ENCODE measurements at places on chromosomes 7 and 10.

DNA sequence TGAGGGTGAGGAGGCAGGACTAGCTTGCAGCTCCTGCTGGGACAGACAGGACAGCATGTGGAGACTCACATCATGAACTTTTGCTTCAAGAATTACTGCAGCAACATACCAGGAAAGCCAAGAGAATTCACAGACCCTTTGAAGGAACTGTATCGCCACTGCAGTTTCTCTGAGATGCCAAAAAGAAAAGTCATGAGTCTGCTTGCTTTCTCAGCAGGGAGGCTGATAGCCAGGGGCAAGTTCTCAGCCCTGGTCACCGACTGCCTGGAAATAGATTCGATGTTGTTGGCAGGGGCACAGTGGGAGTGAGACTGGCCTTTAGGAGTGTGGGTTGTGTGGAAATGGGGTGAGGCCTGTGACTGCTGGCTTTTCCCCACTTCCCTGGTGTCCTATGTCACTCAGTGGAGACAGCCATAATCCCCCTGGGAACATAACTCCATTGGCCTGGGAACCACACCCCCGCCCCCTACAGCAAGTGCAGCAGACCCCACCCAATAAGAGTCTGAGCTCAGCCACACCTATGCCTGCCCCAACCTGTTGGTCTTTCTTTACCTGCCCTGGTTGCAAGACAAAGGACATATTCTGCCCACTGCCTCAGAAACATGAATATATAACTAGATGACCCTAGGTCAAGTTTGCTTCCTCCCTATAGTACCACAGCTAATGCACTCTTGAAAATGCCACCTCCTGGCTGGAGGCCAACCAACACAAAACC, 1.6 kb upstream of the SAMD9 start:
- DNase-seq = no peak

DNA sequence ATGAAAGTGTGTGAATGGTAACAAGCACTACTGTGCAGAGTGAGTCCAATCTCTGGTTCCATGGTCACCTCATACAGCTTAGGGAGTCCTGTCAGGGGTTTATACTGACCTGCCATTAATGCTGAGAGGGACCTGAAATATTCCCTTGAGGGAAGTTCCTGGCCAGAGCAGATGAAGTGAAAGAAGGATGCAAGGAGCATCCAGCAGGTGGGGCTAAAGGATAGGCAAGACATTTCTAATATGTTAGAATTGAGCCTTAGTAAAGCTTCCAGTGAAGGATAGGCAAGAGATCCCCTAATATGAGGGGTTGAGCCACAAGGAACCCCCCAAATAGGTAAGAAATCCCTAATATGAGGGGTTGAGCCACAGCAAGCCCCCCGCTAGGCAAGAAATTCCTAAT, 25.5 kb upstream of the FAM221A start:
- no peak for DNase-seq

GRCh38 chr7:37815671-37816371, 32.6 kb upstream of the NME8 start:
- DNase-seq = no peak

- DNase-seq = no peak
Measured at GRCh38 chr7:97024209-97025129, at the start of gene DLX5. Gene DLX5, minus strand, starts transcription at chr7:97024831. Its CDS starts 208 bp downstream, at chr7:97024623.

DNA sequence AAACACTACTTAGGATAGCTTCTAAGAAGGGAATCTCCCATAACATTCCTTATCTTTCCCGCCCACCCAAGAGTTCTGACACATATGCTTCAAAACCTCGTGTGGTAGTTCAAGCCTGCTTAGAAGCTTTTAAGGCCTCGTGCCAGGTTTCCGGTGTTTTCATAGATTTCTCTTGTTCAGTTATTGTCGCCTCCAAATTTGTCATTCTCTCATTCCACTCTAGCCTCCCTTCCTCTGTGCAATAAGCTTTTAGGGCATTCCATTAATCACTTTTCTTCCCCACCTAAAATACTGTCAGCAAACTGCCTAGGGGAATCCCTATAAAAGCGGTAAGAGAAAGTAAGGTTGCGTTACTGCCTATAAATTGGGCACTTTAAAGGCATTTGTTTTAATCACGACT, 718 bp upstream of the BPGM start:
- no peak for DNase-seq

GRCh38 chr10:104337985-104338735, at the start of gene ITPRIP:
Gene ITPRIP, minus strand, starts transcription at chr10:104338465. Its CDS starts 22,414 bp downstream, at chr10:104316051.
- peak; percentile 82 for DNase-seq

DNA sequence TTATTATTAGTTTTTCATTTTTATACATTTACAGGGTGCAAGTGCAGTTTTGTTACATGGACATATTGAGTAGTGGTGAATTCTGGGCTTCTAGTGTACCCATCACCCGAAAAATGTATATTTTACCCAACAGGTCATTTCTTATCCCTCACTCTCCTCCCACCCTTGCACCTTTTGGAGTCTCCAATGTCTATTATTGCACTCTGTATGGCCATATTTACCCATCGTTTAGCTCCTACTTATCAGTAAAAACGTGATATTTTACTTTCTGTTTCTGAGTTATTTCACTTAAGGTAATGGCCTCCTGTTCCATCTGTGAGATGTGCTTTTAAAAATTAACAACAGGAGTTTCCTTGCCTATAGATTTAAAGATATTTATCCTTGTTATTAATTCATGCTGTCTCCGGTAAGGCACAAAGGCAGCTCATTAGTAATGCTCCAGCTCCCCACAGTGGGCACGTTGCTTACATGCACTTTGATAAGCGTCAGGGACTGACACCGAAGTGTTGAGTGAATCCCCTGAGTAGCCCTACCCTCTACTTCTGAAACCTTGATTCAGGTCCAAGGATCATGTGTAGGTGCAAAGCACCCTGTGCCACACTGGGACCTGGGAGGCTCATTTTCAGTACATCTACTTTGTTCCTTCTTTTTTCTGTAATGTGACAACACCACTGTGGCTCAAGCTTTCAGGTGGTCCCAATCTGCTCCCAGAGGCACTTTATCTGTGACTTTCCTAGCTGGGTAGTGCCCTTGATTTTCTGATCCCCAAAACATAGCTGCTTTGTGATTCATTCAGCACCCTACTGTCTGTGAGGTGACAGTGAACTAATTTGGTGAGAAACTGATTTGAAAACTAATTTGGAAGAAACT, 27.3 kb downstream of the HYAL4 start:
- peak; percentile 55 for DNase-seq

DNA sequence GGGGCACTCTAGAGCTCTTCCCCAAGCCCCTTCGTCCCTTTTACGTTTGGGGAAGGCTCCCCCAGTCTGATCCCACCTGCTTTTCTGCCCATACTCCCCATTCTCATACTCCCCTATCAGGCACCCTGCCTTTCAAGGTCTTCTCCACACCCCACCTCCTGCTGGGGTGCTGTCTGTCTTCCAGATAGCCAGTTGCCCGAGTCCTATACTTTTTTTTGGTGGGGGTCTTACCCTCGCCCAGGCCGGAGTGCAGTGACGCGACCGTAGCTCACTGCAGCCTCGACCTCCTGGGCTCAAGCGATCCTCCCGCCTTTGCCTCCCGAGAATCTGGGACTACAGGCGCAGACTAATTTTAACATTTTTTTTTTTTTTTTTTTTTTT, 775 bp upstream of the ABHD11 start:
- no peak for DNase-seq

- DNase-seq = no peak
Measured at GRCh38 chr10:17915181-17915580, 36.5 kb upstream of the SLC39A12 start.

DNA sequence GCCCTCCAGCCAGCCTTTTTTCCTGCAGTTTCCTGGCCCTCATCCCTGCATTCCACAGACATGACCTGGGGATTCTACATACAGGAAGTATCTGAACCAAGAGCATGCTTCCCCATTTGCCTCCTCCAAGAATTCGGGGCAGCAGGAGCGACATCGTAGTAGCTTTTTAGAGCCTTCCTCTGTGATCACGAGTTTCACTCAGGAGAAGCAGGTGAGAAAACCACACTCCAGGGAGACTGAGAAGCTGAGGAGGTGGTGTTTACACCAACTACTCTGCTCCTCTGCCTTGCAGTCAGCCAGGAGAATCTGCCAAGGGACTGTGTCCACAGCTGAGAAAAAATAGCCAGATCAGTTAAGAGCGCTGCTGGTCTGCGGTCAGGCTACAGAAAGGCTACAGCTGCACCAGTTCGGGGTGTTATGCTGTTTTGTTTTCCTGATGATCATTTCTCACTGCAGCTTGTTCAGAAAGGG, 54.1 kb downstream of the HSPA12A start:
- DNase-seq = no peak

DNA sequence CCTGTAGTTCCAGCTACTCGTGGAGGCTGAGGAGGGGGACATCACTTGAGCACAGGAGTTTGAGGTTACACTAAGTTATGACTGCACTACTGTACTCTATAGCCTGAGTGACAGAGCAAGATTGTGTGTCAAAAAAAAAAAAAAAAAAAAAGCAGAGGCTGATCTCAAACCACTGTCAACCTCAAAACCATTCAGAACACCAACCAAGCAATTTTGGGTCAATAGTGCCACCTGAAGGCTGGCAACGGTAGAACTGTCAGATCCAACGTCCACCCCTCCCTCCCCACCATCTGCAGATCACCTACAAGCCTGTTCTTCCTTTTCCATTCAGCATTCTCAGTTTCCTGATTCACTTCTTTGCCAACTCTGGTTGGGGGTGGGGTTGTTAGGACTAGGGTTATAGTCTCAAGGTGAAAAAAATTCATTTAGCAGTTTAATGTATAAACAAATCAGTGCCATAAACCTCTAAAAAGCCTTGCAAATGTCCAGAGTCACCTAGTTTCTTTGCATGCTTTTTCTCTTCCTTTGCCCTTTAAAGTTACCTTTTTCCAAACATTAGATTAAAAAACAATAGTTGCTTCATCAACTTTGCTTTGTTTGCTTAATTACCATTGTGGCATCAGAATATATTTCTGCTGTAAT, 2.6 kb downstream of the MRPS33 start:
- peak; percentile 78 for DNase-seq

DNA sequence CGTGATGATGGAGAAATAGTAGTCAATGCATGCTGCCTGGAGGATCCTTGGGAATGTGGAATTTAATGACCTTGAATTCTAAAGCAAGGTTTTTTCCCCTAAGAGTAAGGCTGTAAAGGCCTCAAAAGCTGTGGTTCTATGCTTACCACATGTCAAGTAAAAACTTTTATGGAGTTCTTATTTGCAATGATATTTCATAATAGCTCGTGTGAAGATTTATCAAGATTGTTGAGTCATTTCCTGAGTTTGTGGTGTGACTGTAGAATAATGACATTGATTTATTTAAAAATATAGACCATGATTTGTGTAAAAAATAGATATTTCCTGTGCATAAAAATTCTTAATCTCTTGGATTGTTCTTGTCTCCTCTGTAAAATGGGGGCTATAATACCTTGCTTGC, 67.5 kb upstream of the SORCS1 start:
- no peak for DNase-seq

GRCh38 chr7:35714862-35715261, 19.9 kb upstream of the HERPUD2 start:
- no peak for DNase-seq

DNA sequence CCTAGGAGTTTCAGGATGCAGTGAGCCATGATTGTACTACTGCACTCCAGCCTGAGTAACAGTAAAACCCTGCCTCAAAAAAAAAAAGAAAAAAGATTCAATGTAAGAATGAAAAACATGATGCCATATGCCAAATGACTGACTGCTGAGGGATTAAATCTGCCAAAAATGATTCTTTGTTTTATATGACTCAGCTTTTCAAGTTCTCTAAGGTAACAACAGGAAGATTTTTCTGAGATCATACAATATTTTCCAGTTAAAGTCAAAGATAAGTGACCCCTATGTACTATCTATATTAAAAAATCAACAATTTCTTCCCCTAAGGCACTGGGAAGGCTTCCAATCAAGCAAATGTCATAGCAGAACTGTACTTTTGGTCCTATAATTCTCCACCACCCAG, 271.2 kb upstream of the IMMP2L start:
- DNase-seq = no peak

DNA sequence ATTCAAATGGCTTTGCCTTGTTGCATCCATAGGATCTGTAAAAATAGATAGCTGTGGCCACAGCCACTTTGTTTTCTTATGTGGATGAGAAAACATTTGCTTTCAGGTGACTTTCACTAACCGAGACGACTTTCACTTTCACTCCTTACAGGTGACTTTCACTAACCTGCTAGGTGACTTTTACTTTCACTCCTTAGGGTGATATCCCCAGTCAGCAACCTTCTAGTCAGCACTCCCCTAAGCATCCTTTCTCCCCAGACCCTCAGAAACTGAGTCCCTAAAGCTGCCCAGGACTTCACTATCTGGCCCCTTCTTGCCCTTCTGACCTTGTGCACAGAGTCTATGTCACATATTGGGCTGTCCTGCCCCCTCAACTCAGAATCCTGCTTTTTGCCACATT, 177.5 kb downstream of the RELN start:
- DNase-seq = no peak

- DNase-seq = no peak
Measured at GRCh38 chr10:33820531-33820930, 486.1 kb upstream of the NRP1 start.

DNA sequence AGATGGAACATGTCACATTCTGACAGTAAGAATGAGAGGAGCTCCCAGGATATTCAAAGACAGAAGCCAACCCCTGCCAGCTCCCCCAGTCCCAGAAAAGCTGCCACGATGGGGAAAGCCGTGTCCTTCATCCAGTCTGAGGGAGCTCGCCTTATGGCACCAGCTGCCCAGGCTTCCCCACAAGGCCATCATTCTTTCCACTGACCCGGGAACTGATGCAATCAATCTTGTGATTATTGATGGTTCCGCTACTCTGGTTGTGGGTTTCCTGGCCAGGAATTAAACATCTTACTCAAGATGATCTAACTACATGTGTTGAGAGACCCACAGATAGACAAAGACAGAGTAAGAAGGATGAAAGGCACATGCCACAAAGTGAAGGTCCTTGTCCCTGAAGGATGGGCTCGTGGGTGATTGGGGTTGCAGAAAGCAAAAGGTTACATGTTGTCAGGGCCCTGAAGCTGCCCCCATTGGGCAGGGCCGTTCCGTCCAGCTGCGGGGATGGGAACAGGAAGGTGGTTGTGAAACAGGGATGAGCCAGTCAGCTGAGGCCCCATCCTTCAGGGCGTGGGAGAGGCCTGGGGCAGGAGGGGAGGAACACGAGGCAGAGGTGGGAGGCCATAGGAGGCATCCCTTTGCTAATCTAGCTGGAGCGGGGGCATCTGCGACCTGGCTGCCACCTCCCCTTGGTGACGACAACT, 127.6 kb downstream of the OAT start:
- no peak for DNase-seq

DNA sequence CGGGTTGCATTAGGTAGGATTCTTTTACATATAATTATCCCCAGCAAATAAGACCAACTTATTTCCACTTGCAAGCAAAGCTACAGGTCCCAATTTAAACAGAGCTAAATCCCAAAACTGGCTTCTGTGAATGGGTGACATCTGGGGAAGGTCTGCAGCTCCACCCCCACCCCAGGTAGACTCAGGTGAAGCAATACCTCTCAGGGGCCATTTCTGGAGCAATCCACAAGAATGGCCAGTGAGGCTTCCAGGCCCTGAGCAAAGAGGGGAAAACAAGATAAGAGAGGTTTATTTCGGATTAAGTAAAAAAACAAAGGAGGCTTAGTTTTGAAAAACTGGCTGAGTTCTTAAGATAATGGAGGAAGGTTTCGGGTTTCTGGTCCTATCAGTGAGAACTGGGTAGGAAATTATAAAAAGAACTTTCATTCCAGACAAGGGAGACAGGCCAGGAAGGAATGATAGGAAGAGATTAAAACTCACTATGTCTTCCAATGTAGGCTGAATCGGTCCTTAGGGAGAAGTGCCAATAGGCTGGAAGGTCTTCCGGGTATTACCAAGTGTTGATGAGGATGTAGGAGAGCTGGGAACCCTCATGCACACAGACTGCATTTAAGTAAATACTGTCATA, 25.4 kb downstream of the SH3PXD2A start:
- no peak for DNase-seq

- no peak for DNase-seq
Measured at GRCh38 chr10:4686644-4686996, 139.4 kb upstream of the AKR1E2 start.
